CD4-positive, alpha-beta T cell treated with Interleukin-15 for 4 hours (primary cell): ENCODE measurements at places on chromosomes 1 and 21.
A peak's percentile ranks its signal among the peaks of the same experiment; 100 is the strongest.

GRCh38 chr21:30126576-30126975, 40.0 kb downstream of the CLDN17 start:
- no peak for DNase-seq

- DNase-seq: no peak
These were observed 376.3 kb upstream of the DEPDC1 start for GRCh38 chr1:68873144-68873543.

- no peak for DNase-seq
These were observed 165.5 kb upstream of the NFIA start for GRCh38 chr1:60916906-60917305.

GRCh38 chr21:15275615-15276235, 210.9 kb upstream of the NRIP1 start:
- DNase-seq: no peak

DNA sequence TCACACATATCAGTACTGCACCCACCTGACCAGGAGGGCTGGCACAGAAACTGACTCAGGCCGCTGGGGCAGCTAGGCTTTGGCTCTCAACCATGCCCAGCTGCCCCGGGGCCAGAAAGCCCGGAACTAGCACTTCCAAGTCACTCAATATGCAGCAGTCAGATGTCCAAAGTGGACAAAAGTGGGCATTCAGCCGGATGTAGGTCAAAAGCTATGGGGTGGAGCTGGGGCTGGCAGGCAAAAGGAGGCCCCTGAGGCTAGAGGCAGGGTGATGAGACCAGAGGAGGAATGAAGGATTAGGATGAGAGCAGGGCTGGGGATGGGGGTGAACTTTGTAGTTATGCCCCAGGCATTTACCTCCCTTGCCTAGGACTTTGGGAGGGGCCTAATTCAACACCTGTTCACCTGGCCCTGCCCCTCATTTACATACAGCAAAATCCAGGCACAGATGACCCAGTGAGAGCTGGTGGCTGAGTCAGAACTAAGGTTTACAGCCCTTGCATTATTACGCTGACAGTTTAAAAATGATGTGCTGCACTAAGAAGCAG, 30.7 kb upstream of the EDN2 start:
- DNase-seq: no peak

DNA sequence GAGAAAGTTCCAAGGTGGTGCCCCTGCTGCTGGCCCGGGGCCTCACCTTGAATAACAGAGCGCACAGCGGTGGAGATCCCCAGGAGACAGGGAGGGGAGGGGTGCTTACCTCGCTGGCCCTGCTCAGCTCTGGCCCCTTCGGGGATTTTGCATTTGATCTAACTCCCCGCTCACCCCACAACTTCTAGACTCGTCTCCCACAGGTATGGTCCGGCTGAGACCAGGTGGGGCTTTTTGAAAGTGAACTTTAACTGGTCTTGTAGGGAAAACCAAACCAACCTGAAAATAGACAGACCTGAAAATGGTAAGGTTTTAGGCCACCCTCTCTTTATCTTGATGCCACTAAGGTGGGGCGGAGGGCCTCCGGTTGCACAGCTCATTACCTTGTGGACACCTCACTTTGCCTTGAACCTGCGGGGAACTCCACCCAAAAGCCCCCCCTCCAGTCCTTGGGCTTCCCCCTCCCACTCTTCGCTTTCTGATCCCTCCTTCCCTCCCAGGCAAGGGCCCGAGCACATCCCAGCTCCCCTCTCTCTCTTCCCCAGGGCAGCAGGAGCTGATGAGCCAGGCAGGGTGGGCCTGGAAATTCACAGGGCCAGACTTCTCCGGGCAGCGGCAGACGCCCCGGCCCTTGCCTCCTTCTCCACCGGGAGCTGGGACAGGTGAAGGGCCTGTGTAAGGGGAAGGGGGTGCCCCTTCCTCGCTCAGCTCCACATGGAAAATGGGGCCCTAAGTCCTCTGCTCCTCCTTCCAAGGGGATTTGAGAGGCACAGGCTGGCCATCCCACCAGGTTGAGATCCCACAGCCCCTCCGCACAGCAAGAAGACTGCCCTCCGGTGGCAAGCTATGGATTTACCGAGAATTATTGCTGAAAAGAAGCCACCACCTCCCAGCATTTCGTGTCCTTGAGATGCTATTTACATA, 16.1 kb downstream of the TNFRSF8 start:
- peak; percentile 46 for DNase-seq

GRCh38 chr1:66617362-66618184, 83.6 kb downstream of the SGIP1 start:
- DNase-seq: no peak

DNA sequence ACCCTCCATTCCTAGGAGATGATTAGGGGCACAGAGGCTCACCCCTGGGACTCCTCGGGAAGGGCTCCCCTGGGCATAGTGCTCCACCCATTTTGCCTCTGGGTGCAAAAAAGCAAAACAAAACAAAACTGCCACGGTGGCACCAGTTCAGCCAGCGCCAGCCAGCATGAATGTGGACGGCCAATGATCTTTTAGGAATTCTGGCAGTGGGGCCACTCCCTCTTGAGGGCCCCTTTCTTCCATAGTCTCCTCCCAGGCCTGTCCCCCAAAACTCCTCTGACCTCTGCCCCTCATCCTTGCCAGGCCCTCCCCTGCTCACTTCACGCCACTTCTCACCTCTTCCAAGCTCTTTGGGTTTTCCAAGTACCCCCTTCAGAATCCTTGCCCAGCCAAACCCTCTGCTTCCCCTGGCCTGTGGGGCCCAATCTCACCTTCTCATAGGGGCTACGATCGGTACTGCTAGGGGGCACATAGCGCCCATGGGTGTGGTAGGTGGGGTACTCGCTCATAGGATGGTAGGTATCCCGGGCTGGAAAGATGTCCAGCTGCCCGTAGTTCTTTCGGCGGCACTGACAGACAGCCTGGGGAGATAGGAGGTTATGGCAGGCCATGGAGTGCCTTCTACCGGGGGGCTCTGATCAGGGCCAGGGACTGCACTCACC, 13.3 kb downstream of the TRIM46 start:
- DNase-seq: no peak

DNA sequence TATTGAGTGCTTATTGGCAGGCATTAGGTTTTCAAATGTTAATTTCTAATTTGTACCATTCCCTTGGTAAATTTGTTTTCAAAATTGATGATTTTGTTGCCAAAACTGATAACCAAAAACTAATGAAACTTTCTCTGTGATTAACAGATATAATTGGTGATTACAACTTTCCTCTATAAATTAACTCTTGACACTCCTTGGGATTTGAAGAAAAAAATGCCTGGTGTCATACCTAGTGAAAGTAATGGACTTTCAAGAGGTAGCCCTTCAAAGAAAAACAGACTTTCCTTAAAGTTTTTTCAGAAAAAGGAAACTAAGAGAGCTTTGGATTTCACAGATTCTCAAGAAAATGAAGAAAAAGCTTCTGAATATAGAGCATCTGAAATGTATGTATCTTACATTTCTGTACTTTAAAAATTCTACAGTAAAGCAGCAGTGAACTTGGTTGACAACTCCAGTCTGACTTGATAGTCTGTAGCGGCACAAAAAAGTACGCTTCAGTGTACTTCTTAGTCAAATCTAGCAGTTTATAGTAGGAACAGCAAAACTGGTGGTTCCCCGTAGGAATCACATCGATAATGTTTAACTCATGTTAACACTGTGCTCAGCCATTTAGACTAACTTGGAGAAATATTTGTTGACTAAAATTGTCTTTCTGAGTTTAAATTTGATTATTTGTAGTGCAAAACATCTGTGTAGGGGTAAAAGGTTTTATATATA, 3.0 kb downstream of the USP1 start:
- DNase-seq: no peak

DNA sequence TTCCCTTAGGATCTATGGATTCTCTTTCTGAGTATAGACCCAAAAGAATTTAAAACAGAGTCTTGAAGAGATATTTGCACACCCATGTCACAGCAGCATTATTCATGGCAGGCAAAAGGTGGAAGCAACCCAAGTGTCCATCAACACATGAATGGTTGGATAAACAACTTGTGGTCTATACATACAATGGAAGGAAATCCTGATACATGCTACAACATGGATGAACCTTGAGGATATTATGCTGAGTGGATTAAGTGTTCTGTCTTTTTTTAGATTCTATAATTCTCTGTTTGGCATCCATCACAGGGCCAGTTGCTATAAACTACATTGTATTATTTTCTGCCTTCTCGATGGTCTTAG, 39.8 kb downstream of the PTPN14 start:
- no peak for DNase-seq

GRCh38 chr1:3899754-3900149, 320 bp downstream of the C1orf174 start:
- no peak for DNase-seq

GRCh38 chr1:233972951-233973635, 68.6 kb downstream of the SLC35F3 start:
- DNase-seq: no peak

- DNase-seq: no peak
These were observed 18.1 kb upstream of the FAM78B start for GRCh38 chr1:166184897-166185296.

DNA sequence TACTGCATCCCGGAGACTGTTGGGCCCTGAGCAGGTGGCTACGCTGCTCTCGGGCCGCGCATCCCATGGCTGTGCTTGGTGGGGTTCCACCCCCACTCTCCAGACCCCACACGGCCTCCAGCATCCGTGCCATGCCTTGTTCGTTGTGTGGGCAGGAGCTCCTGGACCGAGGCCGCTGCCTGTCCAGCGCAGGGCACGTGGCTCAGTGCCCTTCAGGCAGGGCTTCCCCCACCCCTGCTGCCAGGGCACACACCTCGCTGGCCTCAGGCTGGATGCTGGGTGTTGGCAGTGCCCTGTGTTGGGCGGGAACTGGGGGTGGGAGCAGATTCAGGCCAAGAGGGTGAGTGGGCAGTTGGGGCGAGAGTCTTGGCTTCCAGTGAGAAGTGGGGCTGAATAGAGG, 9.9 kb downstream of the PRKCZ start:
- DNase-seq: no peak

GRCh38 chr1:174690266-174690665, 242.5 kb downstream of the GPR52 start:
- DNase-seq: no peak

DNA sequence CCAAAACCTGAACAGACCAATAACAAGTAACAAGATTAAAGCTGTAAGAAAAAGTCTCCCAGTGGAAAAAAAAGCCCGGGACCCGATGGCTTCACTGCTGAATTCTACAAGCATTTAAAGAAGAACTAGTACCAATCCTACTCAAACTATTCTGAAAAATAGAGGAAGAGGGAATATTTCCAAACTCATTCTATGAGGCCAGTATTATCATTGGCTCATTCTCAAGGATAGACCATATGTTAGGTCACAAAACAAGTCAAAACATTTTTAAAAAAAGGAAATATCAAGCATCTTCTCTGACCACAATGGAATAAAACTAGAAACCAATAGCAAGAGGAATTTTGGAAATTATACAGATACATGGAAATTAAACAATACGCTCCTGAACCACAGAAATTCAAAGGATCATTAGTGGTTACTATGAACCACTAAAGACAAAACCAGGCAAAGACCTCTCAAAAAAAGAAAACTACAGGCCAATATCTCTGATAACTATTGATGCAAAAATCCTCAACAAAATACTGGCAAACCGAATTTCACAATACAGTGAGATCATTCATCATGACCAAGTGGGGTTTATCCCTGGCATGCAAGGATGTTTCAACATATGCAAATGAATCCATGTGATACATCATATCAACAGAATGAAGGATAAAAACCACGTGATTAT, 13.9 kb upstream of the IL20 start:
- DNase-seq: no peak

DNA sequence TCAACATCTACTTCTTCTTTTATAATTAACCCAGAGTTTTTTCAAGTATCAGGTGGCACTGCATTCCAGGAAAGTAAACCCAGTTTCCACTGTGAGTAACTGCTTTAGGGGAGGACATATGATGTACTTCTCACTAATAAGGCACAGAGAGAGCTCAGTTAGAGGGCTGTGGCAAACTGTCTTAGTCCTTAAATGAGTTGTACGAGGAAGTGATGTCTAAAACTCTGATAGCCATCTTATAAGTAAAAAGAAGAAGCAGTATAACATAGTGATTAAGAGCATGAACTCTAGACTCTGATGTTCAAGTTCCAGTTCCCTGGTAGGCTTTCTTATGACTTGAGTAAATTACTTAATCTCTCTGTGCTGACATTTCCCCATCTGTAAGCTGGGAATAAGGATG, 58.7 kb upstream of the PTGS2 start:
- DNase-seq: no peak

- no peak for DNase-seq
These were observed 3.0 kb upstream of the AHCTF1 start for GRCh38 chr1:246934765-246935164.

DNA sequence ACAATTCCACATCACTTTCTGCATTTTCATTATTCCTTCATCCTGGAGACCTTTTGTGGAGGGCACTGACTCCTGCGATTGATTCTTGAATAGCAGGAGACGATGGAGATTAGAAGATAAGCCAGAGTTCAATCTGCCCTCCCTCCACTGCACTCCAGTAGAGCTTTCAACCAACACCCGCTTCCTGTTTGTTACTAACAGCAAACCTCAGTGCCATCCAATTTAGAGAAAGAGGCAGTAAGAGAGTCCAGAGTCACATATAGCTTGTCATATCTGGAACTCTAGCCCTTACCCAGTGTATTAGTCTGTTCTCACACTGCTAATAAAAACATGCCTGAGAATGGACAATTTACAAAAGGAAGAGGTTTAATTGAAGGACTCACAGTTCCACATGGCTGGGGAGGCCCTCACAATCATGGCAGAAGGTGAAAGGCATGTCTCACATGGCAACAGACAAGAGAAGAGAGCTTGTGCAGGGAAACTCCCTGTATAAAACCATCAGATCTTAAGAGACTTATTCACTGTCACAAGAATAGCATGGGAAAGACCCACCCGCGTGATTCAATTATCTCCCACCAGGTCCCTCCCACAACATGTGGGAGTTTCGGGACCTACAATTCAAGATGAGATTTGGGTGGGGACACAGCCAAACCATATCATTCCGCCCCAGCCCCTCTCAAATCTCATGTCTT, 55.9 kb downstream of the PCBP3 start:
- no peak for DNase-seq

DNA sequence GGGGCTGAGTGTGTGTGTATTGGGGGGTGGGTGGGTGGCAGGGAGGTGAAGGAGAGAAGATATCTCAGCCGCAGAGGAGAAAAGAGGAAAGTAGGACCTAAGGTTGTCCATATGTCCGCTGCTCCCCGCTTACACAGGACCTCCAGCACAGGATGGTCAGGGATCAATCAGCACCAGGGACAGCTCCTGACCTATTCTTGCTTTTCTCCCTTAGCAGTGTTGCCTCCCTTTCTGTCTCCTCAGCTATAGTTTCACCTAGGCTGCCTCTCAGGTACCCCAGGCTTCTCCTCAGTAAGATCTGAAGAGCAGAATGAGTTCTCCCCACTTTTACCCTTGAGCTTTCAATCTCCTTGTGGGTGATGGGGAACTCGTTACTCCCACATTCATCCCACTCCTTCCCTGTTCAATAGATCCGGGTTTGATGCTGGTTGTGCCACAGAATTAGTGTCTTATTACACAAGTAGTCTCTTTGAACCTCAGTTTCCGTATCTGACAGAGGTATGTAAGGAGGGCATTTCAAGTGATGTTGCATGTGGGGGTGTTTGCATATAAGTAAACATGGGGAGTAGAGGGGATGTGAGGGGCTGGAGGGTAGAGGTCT, 1.4 kb upstream of the DPH2 start:
- DNase-seq: no peak

GRCh38 chr1:208207388-208208131, 36.6 kb downstream of the PLXNA2 start:
- DNase-seq: no peak
